Kasumi-1 (cell line): ENCODE measurements at places on chromosomes 7 and 10.

DNA sequence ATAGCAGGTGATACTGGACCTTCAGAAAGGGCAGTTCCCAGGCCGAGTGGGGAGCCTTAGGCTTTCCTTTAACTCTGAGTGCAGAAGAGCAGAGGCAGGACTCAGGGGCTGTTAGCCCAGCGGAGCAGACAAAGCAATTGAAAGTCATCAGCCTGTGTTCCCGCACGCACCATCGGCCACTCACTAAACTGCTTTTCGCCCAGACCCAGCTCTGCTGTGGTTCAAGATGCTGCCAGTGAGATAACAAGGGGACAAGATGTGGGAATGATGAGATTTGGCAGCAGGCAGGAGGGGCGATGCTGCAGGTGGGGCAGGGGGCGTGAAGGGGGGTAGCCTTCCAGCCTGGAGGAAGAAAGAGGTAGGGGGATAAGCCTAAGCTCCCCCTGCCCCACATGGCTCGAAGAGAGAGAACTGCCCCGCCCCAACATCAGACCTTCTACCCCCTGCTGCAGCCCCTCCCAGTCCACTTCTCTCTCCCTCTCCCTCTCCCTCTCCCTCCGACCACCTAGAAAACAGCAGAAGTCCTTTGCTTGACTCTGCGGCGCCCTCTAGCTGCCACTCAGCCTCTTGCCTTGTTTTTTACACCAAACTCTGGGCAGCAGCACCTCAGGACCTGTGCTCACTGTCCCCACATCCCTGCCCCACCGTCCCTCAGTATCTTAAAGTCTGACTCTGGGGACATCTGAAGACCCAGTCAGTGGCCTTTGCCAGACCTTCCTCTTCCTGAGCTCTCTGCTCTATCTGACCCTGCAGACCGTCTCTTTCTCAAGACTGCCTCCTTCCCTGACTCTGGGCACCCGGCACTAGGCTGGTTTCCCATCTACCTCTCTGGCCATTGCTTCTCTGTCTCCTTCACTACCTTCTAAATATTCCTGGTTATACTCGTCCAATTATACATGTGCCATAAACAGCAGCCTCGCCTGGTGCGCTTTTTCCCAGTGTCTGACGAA is 110.5 kb downstream of the C10orf105 start:
- DNase-seq, result peak; percentile 85

DNA sequence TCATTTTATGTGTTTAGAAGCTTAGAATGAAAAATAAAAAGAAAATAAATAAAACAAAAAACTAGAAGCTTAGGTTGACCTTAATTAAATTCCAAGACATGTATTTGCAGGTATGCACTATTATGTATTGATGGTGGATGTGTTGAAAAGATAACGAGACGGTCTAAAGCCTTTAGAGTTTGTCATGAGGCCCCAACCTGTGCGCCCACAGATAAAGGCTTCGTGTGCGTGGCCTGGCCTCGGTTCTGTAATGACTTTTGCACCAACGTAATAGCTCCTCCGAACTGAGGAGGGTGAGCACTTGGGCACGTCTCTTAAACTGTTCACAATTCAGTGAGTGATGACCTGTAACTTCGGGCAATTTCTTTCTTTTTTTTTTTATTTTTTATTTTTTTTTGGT is 43.7 kb upstream of the NCAPG2 start:
- no peak for DNase-seq

- DNase-seq, result no peak
These were observed 29.1 kb upstream of the LHFPL3 start for GRCh38 chr7:104299323-104299722.

- DNase-seq, result no peak
These were observed 53.5 kb downstream of the CDK13 start for GRCh38 chr7:40003597-40003996.

GRCh38 chr7:158407581-158408317 is 179.9 kb downstream of the PTPRN2 start:
- peak; percentile 56 for DNase-seq
